NCI-H1092 (cell line): ENCODE measurements at places on chromosomes 11 and 22.

- no peak for DNase-seq
Measured at GRCh38 chr11:22006901-22007300, 186.0 kb upstream of the ANO5 start.

DNA sequence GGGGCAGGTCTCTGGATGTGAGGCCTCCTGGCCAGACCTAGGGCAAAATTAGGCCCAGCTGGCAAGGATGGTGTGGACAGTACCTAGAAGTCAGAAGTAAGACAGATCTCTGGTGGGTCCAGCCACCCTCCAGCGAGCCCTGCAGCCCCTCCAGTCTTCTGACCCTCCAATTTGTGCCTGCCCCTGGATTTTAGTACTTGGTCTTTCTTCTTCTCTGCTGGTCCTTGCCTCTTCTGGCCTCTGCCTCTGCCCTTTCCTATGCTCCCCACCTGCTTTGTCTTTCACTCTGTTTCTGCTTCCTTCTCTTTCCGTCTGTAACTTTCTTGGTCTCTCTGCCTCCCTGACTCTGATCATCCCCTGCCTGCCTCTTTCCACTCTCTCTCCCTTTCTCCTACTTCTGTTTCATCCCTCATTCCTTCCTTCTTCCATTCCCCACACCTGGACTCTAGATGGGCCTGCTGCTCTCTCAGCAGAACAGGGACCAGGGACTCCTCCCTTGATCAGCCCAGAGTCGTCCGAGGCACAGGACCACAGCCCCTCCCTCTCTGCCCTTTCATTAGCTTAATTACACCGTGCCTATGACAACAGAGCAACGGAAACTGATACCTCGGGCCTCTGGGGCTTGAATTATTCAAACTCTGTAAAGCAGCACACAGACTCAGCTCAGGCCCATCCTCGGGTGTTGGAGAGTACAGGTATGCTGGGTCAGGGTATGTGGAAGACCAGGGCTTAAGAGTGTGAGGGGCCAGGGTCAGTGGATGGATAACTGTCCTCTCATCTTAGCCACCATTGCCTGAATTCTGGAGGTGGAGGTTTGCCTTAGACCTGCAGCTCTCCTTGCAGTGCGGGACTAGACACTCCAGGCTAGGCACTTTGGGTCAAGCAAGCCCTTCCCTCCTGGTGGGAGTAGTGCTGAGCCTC lies at the start of gene CHRNA10:
Gene CHRNA10 (minus strand): TSS at position 51 of the 921 bp plus-strand sequence. CDS start 72 bp downstream, outside the sequence.
- no peak for DNase-seq

- no peak for DNase-seq
Measured at GRCh38 chr22:46777609-46777970, 15.1 kb downstream of the TBC1D22A start.

DNA sequence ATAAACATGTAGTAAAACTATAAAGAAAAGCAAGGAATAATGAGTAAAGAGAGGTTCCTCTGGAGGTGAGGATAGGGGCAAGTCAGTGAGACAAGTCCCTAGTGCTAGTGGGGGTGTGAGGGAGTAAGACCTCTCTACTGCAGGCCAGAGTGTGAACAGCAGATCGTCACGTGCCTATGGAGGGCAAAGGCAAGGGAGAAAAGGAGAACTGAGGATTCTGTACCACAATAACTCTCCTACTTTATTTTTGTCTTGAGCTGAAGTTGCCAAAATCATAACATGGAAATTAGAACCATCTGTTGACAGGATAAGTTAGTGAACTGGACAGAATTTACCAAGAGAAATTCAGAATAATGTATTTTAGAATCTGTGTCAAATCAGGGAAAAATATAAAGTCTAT lies 77.6 kb downstream of the ENTHD1 start:
- DNase-seq = no peak

DNA sequence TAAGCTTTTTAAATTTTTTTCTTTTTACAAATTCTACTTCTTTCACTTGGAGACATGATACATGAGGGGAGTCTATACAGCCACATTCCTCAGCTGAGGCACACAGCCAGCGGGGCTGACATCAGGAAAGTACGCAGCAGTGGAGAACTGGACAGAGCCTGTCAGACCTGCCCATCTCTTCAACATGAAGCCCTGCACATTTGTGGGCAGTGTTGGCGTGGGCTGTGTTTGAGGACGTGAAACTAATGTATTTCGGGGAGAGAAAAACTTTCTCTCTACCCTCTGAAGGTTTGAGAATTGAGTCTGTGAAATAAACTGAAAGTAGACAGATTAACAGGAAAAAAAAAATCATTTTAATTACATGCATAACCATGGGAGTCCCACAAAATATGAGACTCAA lies 84.8 kb upstream of the HTATIP2 start:
- no peak for DNase-seq

DNA sequence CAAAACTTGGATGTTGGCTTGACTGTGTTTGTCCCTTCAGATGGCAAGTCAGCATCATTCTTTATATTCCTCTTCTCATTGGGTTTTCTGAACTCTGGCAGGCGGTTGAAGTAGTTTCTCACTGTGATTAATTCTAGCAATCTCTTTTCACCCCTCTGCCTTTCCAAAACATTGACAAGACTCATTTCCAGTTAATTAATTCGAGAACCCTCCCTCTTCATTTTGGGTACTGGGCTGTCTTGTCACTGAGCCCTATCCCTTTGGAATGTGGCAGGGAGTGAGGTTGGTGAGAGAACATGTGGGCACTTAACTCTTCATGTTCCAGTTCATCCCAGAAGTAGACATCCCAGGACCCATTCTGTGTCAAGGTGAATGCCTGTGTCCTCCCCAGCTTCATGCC lies 133.0 kb downstream of the WNT7B start:
- DNase-seq = no peak

- DNase-seq = no peak
Measured at GRCh38 chr22:19214078-19214473, 35.5 kb upstream of the SLC25A1 start.

DNA sequence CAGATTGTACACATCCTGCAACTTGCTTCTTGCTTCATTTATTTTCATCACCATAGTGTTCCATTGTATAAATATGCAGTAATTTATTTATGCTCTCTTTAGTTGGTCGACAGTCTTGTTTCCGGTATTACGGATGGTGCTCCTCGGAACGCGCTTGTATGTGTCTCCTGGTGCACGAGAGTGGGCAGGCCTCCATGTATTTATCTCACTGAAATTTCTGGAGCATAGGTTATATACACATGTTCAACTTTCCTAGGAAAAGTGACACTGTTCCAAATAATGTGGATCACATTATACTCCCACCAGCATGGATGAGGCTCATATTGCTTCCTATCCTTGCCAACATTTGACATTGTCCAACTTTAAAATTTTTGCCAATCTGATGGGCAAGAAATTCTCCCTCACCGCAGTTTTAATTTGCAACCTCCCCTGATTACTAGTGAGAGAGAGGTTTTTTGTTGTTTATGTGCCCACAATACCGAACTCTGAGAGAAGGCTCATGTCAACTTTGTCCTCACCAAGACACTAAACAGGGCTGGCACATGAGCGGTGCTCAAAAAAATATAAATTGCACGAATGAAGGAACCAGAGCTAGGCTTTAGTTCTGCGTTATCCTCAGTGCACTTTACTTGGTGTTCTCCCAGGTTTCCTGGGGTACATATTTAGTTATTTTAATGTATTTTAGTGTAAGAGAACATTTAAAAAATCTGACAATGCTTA lies 3.8 kb downstream of the CSNK2A3 start:
- DNase-seq = no peak

GRCh38 chr11:66971488-66971887 lies 3.6 kb upstream of the C11orf86 start:
- DNase-seq = no peak

- DNase-seq = no peak
Measured at GRCh38 chr11:46160100-46160499, 38.8 kb upstream of the PHF21A start.

- DNase-seq = no peak
Measured at GRCh38 chr11:119367661-119368120, 13.8 kb downstream of the USP2 start.

DNA sequence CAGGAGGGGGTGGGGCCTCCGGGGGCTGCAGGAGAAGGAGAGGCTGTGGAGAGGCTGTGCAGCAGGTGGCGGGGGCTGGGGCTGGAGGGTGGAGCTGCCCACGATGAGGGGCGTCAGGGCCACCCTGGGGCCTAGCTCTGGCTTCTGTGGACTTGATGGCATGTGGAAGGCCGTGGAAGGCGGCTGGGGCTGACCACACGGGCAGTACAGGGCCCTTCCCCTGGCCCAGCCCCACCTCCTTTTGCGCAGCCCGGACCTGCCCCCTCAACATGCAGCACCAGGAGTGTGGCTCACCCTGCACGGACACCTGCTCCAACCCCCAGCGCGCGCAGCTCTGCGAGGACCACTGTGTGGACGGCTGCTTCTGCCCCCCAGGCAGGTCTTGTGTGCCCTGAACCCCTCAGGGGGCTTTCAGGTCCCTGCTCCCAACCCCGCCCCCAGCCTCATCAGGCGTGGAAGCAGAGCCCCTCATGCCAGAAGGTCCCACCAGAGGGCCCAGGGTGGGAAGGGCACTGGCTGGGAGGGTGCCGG lies 6.1 kb downstream of the MUC5B start:
- DNase-seq = no peak

- DNase-seq = no peak
Measured at GRCh38 chr11:1819074-1819473, 15.7 kb upstream of the SYT8 start.

DNA sequence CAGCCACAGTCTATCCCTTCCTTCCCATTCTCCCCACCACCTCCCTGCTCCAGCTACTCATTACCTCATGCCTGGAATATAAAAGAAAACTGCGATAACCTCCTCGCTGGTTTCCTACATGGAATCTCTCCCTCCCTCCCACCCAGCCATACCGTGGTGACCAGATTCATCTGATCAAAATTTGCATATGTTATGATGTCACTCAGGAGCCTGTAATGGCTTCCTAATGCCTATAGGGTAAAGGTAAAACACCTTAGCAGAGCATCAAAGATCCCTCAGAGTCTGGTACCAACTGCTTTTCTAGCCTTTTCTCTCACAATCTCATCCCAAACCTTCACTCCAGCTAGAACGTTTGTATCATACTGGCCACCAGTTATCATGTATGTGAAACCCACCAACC lies 19.6 kb downstream of the RTN4RL2 start:
- no peak for DNase-seq

GRCh38 chr22:37470087-37470445 lies 16.1 kb downstream of the MFNG start:
- DNase-seq = no peak

DNA sequence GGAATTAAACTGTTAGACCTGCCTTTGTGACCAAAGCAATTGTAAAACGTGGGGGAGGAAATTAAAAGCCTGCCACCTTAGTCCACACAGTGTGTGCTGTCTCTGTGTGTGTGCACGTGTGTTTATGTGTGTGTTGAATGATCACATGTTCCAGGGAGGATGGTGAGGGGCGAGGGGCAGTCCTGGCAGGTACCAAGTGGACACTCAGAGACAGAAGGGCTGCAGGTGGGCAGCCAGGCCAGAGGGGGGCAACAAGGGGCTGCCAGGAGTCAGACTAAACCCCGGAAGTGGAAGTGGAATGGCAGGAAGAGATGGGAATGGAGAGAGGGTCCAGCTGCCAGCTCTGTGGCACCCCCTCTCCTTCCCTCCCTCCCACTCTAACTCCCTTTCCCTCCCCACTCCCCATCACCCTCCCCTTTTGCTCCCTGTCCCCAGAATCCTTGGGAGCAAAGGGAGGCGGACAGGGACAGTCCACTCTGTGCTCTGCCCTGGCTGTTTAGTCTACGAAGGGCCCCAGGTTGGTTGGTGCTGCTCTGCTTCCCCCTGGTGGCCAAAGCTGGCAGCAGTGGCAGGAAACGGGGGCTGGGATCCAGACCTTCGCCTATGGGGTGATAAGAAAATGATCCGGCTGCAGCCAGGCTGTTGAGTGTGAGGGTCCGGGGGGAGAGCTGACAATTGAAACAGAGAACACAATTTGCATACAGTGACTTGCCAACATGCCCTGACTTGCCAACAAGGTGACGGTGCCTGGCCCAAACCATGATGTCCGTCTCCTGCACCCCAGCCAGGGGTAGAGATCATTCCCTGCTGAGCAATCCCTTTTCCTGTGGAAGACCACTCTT lies 24.4 kb downstream of the P2RY2 start:
- DNase-seq = peak; percentile 79

DNA sequence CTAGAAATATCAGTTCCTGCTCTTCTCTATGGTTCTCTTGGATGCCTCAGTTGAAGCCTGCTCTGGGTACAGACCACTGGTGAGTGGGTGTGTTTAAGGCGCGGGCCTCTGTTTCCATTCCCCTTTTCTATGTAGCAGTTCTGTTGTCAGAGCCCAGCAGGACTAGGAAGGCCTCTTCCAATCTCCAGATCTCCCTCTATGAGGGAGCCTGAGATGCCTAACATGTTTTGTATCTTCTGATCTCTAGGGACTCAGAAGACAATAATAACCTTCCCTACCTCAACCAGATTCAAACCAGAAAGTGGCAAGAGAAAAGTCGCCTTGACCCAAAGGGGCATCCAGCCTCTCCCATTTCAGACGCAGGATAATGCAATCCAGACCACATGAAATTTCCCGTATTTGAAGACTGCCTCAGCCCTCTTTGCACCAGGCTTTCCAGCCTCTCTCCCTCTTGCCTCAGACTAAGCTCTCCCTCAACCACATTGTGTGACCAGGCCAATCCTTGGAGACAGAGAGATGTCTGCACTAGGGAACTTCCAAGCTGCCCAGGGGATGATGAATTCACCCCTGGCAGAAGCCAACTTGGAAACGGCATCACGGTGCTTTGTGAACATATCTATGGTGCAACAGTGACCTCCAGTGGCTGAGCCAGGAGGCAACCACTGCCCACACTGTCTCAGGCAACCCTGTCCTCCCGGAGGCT lies 150.1 kb upstream of the UBASH3B start:
- DNase-seq = peak; percentile 79

DNA sequence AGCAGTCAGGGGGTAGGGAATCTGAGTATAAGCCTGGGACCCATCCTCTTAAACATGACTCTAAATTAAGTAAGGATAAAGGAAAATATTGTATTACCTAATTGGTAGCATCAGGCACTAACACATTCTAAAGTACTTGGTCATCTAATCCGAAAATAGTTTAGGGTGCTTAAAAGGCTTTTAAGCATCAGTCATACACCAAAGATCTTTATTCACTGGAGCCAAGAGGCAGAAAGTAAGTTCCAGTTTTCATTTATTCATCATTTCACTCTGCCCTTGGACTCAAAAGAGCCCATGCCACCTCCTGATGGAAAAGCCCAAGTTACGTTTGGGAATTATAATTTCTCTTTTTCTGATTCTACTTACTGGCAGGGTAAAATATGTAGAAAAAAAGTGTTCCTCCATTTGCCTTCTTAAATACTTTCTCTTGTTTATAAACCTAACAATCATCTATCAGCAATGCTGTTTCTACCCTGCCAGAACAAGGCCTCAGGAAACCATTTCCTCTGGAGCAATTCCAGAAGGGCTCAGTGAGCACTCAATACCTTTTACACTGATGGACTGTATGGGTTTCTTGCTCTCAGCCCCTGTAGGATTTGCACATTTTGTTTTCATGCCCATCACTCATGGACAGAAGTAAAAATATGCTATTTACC lies 120.1 kb upstream of the SLC5A12 start:
- DNase-seq = no peak

GRCh38 chr11:130062026-130062425 lies 7.7 kb upstream of the APLP2 start:
- no peak for DNase-seq
